Amygdala (tissue), 56 donors: ENCODE measurements at places on chromosomes 5 and 9.
A peak's percentile ranks its signal among the peaks of the same experiment; 100 is the strongest.

DNA sequence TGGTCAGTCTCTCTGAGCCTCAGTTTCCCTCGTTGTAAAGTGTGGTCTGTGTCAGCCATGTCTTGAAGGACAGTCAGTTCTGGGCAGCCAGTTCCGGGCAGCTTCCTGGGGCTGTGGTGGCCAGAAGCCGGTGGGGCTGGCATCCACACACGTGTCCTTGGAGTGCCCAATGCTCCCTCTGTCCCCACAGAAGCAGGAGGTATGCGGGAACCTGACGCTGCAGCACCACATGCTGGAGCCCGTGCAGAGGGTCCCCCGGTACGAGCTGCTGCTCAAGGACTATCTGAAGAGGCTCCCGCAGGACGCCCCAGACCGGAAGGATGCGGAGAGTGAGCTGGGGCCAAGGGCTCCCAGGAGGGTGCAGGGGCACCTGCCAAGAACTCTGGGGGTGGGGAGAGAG, 48.4 kb upstream of the SUSD3 start:
- no peak for DNase-seq

DNA sequence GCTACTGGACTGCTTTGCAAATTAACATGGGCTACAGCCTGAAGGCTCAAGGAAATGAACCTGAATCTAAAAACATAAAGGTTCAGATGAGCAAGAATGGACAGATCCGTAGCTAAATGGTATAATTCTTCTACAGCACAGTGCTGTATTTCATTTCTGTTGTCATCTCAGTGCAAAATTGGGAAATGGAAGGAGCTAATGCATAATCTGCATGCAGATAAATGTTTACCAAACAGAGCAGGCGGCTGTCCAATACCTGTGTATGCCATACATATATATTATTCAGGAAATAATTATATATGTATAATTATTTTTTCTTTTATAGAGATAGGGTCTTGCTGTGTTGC, 4.3 kb upstream of the HSPA9 start:
- no peak for DNase-seq

DNA sequence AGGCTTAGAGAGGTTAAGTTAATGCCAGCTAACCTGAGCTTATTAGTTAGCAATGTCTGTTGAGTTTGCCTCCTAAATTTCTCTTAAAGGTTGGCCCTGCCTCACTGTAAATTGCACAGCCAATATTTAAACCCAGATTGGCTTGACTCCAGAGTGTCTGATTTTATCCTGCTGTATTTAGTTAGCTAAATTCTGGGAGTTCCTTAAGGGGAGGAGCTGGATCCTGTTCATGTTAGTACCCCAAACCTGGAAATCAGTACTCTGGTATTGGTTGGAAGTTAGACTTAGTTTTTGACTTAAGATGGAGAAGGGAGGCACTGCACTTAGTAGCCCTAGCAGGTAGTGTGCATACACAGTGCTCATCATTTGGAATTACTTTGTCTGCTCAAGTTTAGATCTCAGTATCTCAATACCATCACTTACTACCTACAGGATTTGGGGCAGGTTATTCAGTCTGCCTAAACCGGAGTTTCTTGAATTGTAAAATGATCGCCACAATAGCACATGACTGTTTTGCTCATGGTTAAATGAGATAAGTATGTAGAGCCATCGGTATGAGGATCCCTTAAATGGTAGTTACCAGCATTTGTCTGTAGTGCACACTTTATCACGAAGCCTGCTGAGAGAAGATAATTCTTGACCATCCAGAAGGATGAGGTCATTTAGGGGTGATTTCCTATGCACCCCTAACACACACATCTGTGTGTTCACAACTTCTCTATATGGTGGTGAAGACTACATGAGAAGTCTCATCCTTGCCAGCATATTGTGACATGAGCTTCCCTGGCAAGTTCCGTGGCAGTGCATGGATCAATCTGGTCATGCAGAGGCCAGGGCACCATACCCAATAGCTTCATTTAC, 264.8 kb upstream of the TRIM32 start:
- DNase-seq: no peak

DNA sequence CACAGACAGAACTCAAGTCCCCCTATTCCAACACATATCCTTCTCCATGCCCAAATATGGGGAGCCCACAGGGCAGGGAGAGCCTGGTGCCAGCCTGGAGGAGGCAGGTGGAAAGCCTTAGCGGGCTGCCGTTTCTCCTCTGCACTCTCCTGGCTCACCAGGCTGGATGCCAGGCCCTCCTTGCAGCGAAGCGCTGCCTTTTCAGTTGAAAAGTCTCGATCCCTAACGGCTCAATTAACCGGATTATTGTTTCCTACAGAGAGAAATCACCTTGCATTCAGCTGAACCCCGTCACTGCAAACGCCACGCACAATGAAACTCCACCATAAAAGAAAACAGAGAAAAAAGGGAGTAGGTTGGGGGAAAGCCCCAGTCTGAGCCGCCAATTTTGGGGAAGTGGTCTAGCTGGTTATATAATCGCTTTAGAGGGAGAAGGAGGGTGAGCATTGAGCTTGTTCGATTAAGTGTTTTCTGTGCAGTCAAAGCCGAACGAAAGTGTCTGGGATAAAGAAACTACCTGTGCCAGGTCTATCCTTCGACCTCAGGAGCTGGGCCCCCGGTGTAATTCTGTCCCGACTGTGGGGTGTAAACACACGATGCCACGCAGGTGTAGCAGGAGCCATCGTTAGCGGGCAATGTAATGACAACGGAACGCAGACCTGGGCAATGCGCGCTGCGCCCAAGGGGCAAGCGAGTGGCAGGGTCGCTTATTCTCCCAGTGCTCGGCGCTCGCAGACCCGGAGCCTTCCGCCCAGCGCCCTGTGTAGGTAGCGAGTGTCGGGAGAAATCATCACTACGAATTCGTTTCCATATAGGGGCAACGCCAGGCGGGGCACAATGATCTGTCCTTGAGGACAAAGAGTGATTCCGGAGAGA, 3.8 kb downstream of the BARHL1 start:
- no peak for DNase-seq

GRCh38 chr5:102800427-102800826, 45.3 kb downstream of the PAM start:
- no peak for DNase-seq

GRCh38 chr9:75858497-75859092, 31.9 kb upstream of the PCSK5 start:
- DNase-seq: no peak

DNA sequence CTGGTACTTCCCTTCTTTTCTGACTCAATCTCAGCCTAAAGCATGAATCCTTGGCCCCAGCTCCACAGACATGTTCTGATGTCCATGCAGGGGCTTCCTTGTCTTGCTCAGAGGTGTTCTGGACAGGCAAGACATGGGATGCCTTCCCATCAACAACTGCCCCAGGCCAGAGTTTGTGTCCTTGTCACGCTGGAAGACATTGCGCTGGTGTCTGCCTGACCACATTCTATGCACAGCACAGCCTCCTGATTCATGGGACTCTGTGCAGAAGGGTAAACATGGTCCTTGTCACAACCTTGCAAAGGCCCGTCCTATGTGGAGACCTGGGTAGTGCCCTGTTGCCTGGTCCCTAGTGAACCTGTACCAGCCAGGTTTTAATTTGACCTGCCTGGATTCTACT, 212.2 kb downstream of the FSTL4 start:
- no peak for DNase-seq

GRCh38 chr9:34145165-34145564, 18.7 kb upstream of the DCAF12 start:
- no peak for DNase-seq

DNA sequence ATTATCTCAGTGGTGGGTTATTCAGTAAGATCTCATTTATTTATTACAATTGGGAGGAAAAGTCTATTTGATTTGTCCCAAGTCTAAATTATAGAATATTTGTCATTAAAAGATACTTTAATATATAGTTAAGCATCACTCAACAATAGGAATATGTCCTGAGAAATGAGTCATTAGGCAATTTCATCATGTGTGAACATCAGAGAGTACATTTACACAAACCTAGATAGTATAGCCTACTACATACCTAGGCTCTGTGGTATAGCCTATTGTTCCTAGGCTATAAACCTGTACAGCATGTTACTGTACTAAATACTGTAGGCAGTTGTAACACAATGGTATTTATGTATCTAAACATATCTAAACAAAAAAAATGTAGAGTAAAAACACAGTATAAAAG, 135.0 kb upstream of the RASA1 start:
- DNase-seq: no peak

- no peak for DNase-seq
Observed at GRCh38 chr9:123005964-123006363, 27.5 kb upstream of the GPR21 start.

GRCh38 chr5:96492459-96493047, 59.5 kb upstream of the PCSK1 start:
- no peak for DNase-seq

GRCh38 chr5:122434205-122434970, 122.4 kb downstream of the SNCAIP start:
- DNase-seq: no peak

DNA sequence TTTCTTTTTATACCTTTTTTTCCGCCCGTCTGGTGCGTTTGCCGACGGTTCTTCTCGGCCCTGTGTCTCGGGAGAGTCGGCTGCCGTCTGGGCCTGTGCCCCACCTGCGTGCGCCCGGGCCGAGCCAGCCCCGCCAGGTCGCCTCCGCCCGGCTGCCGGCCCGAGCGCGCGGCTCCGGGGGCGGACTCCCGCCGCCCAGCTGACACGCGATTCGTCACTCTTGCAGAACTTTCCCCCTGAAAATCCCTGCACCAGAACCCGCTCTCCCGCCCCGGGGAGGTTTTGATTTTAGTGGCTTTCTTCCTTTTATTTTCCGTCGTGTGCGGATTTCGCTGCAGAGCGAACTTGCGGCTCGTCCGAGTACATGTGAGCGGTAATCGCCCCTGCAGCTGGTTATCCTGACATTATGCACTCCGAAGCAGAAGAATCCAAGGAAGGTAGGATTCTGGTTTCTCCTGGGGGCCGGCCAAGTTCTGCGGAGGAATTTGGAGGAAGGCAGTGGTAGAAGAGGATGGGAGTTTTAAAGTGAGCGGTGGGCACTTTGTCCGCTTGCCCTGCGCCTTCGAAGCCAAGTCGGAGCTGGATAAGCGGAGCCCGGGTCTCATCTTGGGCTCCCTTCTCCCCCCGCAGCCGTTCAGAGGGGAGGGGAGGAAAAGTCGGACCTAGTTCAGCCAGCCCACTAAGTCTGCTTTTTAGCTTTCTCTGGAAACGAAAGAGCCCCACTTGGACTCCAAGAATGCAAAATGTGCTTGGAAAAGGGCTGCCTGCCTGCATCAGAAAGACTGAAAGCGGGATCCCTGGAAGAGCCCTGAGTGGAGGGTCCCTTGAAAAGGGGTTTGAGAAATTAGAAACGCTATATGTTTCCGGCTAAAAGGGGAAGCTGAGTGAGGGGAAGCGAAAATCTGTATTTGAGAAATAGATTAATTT, at the start of gene TNFAIP8:
TNFAIP8 (plus strand) TSS at position 335 of the 927 bp plus-strand sequence; CDS start at position 407, 72 bp downstream.
- no peak for DNase-seq

DNA sequence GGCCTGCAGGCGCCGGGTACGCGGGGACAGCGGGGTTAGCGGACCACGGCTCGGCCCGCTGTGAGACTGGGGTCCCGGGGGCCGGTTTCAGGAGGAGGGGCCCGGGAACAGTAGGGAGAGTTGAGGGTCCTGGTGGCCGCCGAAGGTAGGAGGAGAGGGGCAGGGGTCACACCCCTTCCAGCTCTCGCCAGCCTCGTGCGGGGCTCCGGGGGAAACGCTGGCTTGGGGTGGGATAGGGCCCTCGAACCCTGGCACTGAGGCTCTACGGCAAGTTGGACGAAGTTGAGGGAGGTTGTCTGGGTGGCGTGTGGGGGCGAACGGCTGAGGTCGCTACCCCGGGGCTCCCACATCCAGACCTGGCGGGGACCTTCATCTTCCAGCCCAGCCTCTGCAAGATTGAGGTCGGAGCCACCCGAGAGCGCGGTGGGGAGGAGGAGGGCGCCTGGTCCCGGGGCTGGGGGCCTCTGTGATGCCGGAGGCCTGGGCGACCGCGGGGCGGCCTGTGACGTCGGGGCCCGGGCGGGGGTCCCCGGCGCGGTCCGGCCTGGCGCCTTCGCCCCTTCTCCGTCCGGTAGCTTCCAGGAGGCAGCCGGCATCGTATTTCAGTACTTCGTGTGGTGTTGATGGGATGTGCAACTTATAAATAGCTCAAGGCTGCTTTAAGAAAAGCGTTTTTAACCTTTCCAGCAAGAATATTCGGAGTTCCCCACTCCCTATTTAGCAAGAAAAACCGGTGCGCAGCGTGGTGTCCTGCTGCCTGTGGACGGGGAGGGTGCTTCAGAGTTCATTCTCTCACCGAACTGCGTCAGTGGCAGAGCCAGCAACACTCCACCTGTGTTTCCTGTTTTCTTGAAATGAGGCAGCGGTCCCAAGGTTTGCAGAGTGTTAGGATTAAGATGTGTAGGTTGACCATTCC, 902 bp downstream of the HABP4 start:
- peak; percentile 16 for DNase-seq

GRCh38 chr9:95457769-95458168, 59.0 kb downstream of the PTCH1 start:
- no peak for DNase-seq

DNA sequence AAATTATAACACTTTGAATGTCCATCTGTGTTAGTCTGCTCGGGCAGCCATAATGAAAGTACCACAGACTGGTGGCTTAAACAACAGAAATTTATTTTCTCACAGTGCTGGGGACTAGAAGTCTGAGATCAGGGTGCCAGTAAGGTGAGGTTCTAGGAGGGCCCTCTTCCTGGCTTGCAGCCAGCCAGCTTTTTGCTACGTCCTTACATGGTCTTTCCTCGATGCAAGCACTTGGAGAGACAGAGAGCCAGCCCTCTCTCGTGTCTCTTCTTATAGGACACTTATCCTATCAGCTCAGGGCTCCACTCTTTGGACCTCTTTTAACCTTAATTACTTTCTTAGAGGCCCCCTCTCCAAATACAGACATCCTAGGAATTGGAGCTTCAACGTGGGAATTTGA, 351.8 kb downstream of the SPOCK1 start:
- DNase-seq: no peak

DNA sequence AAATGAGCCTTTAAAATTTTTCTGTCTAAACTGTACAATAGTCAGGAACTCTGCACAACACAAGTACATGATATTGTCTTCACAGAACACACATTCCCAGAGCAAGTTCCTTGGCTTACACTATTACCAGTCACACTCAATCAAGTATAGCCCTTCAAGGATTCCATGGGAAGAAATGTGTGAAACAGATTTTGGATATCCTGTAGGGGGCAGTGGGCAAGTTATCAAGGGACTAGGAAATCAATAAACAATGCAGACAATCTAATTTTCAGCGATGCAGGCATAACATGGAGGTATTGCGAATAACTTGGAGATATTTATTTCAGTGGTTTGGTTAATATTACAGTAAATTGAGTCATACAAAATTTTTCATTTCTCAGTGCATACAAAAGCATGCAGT, 1171.5 kb upstream of the NUDT12 start:
- DNase-seq: no peak

- no peak for DNase-seq
Observed at GRCh38 chr5:180340856-180341255, 12.3 kb downstream of the GFPT2 start.

- DNase-seq: no peak
Observed at GRCh38 chr5:125226825-125227224, 480.4 kb upstream of the ZNF608 start.

DNA sequence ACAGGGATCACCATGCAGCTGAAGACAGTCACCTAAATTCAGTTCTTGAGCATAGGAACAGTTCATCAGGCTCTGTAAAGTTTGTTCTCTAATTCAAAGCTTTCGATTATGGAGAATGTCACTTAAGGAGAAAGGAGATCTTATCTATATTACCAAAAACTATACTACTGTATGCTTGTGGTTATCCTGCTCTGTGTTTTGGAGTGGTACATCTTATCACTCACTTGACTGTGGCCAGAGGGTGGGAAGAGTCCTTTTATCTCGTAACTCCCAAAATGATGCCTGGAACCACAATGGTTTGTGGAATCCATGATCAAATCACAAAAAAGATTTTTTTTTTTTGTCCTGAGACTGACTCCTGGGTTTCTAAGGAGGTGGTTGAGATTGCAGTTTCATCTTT, 230.7 kb downstream of the COMMD10 start:
- DNase-seq: no peak
